Stimulated activated CD8-positive, alpha-beta memory T cell treated with anti-CD3 and anti-CD28 coated beads, Interleukin-15, amount 100 ng/mL, for 1 hour (primary cell): ENCODE measurements at places on chromosomes 4 and X.

GRCh38 chr4:125322366-125322730 is 7.6 kb downstream of the FAT4 start:
- DNase-seq, result no peak

DNA sequence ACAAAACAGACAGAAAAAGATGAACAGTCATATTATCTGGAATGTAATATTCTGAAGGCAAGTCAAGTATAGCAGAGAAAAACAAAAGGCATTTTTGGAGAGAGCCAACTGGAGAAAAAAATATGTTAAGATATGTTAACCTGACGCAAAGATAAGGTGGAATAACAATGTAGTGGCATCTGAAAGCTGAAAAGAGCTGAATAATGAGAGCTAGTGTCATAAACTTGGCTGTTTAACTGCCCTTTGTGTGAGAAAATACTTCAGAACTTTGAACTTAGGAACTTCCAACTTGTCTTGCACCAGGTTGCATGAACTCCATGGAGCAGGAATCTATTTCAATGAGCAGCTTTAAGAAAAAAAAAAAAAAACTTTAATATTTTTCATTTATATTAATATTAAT is 32.9 kb downstream of the RAB33A start:
- no peak for DNase-seq

- no peak for DNase-seq
Measured at GRCh38 chr4:112650332-112650731, 13.4 kb downstream of the LARP7 start.

GRCh38 chrX:350148-350533 is 31.5 kb upstream of the GTPBP6 start:
- no peak for DNase-seq

DNA sequence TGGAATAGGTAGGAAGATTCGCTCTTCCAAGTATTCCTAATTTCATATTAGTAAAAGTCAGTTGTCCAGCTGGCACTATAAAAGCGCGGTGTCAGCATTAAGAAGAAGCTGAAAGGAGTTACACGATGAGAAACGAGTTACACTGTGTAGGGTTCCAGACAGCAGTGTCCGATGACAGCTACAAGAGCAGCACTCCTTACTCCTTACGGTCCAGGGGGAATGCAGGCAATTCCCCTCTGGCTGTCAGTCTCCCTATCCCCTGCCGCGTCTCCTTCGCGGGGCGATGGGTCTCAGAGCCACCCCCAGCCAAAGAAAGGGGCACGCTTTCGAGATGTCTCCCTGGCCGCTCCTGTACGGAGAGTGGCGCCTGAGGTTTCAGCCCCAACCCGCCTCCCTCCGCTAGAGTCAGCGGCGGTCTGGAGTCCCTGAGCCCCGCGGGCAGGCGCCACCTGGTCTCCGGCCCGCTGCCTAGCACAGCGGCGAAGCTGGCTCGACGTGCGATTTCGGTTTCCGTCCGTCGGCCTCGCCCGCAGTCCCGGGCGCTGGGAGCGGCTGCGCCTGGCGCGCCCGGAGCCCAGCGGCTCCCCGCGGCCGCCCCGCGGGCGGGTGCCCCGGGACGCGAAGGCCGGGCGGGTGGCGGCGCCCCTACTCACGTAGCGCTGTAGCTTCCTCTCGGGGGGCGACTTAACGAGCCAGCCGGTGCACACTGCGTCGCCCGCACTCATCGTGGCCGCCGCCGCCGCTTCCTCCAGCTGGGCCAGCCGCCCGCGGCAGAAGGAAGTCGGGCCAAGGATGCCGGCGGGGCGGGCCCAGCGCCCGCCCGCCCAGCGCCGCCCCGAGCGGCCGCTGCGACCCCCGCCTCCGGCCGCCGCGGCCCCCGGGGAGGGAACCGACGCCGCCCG is at the start of gene GAB3:
GAB3 (minus strand) TSS at position 777 of the 902 bp plus-strand sequence; CDS start at position 725, 52 bp downstream.
- no peak for DNase-seq

GRCh38 chr4:87255755-87256154 is 35.3 kb upstream of the KLHL8 start:
- no peak for DNase-seq

- DNase-seq, result no peak
Measured at GRCh38 chrX:113980953-113981352, 602.9 kb upstream of the HTR2C start.

GRCh38 chrX:108307132-108308085 is 130.8 kb downstream of the COL4A6 start:
- DNase-seq, result no peak

GRCh38 chr4:114093221-114093715 is 113.8 kb upstream of the ARSJ start:
- no peak for DNase-seq

DNA sequence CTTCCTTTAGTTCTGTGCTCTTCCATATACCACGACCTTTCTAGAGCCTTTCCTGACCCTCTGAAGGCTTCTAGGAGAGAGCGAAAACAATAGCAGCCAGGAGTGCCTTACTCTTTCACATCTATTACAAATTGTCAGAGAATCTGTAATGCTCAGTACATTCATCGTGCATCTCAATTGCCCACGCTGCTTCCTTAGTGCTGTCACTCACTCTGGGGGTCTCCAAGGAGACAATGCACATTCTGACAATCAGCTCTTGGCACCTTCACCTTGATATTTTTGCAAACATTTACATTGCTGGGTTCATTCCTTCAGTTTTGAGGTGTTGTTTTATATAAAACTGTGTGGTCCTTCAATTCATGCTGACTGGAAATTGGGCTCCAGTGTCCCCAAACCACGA is 110.1 kb upstream of the GPR101 start:
- no peak for DNase-seq

DNA sequence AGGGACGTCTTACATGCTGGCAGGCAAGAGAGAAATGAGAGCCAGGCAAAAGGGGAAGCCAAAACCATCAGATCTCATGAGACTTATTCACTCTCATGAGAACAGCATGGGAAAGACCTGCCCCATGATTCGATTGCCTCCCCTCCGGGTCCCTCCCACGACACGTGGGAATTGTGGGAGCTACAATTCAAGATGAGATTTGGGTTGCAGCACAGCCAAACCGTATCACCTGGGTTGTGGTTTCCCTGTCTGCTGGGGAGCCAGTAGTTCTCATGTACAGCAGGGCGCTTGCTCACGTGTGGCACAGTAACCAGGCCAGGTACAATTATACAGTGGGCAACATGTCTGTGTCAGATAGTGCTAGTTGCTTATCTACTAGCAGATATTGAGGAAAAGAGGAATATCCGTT is 11.1 kb upstream of the RS1 start:
- DNase-seq, result no peak

DNA sequence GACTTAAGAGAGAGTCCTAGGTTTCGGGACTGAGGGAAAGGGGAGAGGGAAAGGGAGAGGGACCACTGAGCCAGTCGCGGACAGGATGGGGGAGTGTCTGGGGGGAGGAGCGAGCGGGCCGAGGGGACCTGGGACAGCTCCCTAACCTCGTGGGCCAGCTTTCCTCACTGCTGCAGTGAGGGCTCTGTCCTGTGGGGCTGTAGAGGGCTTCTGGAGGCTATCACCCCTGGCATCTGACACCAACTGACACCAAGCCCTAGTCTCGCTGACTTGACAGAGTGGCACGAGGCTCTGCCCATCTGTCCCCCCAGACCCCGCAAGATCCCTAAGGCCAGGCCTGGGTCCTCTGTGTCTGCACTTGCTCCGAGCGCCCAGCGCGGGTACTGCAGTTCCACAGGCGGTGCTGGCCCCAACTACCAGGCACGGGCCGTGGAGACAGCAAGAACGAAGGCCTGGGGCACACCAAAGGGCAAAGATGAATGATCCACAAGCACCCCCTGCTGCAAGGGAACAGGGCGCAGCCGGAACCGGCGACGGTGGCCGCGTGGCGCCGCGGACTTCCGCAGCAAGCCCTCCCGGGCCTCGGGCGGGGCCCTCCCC is 465 bp downstream of the HAUS7 start:
- no peak for DNase-seq

DNA sequence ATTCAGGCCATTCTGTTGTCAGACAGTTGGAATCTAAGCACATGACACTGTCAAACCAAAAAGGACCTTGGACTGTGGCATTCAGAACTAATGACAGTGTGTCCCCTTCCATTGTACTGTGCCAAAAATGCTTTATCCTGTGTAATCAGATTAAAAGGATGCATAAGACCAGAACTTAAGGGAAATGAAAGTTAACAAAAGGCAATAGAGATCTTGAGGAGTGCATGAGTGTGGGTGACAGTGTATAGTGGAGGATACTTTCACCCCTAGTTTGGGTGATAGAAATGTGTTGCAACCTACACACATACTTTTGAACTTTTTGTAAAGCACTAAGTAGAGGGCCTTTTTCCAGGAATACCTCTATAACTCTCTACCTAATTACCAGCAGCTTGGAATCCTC is 4.5 kb downstream of the CYSLTR1 start:
- DNase-seq, result no peak

- DNase-seq, result no peak
Measured at GRCh38 chr4:158704274-158704673, 18.9 kb downstream of the PPID start.

- DNase-seq, result no peak
Measured at GRCh38 chr4:19693936-19694570, 557.7 kb upstream of the SLIT2 start.

DNA sequence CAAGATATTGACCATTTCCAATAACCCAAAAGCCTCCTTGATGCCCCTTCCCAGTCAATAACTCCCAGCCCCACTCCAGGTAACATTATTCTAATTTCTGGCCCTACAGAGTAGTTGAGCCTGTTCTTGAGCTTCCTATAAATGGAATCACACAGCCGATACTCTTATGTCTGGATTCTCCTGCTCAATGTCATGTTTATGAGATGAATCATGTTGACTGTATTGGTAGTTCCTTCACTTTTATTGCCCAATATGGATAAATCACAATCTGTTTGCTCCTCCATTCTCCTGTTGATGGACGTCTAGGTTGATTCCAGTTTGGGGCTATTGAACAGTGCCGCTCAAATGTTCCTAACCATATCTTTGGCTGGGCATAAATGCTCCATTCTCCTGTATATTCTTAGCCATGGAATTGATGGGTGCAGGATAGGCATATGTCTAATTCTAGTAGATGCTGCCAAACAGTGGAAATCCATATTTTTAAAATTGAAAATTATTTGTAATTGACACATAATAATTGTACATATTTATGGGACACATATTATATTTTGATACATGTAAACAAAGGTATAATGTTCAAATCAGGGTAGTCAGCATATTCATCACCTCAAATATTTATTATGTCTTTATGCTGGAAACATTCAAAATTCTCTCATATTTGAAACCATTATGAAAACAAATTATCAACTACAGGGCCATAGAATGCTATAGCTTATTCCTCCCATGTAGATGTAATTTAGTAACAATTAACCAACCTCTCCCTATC is 40.5 kb upstream of the SLC2A9 start:
- DNase-seq, result no peak

GRCh38 chr4:89538886-89539285 is 231.3 kb upstream of the GPRIN3 start:
- DNase-seq, result no peak

- DNase-seq, result no peak
Measured at GRCh38 chrX:130100180-130100579, 10.1 kb downstream of the ELF4 start.

DNA sequence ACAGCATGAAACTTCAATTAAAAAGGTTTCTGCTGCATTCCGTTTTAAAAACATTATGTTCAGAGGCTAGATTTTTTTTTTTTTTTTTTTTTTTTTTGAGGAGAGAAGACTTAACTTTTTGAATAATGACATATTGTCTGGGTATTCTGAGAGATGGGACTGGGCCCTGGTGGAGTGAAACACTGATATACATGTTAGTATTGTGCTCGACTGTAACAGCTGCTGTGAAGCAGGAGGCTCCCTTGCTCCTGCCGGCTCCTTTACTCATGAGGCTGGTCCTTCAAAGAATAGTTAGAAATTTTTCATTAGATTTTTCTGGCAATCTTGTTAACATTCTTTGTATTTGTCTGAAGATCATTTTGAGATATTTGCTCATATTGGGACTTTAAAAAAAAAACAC is 73.3 kb downstream of the TMEM131L start:
- no peak for DNase-seq

GRCh38 chr4:39227906-39228305 is 45.6 kb downstream of the WDR19 start:
- DNase-seq, result no peak

- no peak for DNase-seq
Measured at GRCh38 chrX:134173541-134174272, 63.3 kb upstream of the CCDC160 start.

- no peak for DNase-seq
Measured at GRCh38 chr4:10773656-10774055, 89.1 kb upstream of the CLNK start.

DNA sequence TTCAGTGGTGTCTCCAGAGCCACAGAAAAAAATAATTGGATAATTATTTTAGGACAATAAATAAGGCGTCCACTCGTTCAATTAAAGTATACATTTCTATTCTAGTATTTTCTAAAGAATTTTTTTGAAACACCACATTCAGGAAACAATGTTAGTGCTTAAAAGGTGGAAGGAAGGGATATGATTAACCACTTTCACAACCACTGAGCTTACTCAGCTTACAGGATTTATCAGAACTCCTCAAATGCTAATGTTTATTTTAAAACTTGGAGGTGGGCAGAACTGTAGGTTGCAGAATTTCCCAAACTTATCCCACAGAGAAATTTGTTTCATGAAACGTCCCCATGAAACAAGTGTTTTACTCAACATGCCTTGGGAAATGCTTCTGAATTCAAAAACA is 54.3 kb upstream of the MAGEB2 start:
- no peak for DNase-seq

DNA sequence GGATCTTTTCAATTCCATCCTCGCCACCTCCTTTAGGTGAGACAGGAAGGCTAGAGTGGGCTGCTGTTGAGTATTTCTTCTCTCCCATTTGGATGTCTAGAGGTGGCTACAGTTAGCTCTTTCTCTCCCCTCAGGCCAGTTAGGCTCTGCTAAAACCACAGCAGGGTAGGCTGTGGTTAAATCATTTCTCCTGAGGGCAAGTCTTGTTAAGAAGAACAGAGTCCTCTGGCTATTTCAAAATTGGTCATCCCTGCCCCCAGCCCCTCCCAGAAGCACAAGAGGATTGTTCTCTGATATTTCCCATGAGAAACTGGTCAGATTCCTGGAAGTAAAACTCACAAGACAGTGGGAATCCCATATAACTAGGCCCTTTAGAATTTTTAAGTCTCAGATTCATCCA is 1359.5 kb downstream of the TECRL start:
- no peak for DNase-seq

DNA sequence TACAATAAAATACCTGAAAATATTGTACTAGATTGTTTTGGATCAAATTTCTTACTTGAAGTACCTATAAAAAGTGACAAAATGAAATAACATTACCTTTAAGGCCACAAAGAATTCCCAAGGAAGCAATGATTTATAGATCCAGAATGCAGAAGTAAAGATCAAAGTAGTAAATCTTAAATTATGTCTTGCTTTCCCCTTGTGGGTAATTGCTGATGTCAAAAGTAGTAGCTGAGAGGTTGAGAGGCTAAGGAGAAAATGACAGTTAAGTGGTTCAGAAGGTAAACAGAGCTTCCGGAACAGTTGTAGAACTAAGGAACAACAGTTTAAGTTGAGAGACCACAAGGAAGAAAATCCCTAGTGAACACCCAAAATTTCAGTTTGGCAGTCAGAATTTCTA is 358.3 kb downstream of the GABRG1 start:
- DNase-seq, result no peak

- no peak for DNase-seq
Measured at GRCh38 chrX:129360175-129360574, 163.1 kb downstream of the SMARCA1 start.
